Omental fat pad (tissue), 4 donors: ENCODE measurements at places on chromosomes 5 and 9.

DNA sequence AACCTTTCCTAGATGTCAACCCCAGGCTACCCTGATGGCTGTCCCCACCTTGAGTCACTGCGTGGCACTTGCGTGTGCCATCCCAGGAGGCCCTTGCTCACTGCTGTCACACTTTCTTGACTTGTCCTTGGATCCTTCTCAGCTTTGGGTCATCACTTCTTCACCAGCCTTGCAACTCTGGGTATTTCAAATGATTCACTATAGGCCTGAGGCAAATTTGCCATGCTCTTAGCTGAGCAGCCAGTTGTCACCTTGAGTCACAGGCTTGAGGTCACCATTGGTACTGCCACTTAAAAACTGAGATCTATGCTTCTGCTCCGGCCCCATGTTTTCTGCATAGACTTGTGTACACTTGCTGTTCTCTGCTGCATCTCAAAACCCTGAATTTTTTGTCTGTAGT, 84.7 kb downstream of the BASP1 start:
- no peak for DNase-seq

GRCh38 chr9:104092875-104093600, 1.1 kb upstream of the SMC2 start:
- no peak for DNase-seq

GRCh38 chr9:121735065-121735792, 83.8 kb downstream of the DAB2IP start:
- no peak for DNase-seq

DNA sequence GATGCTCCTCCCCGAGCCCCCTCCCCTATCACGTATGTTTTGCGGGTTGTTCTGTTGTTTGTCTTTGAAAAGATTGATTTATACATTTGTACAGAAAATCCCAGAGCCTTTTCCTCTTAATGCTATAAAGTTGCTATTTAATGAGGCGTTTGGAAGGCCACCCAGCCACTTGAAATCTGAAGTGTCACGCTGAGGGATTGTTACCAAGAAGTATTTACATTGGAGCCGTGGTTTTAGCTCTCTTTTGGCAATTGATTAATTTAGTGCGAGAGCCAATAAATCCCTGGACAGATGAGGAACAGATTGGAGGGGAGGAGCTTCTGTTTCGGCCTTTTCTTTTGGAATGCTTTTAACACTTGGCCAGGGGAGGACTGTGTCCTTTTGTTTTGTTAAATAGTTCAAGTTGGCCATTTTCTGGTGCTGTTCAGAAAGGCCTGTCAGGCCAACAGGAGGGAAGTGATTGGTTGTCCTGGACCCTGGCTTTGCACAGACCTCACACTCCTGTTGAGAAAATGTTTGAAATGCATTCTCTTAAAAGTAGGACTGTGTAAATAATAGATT, 250.2 kb downstream of the PDZD2 start:
- DNase-seq = no peak

GRCh38 chr5:148466236-148466580, 82.5 kb downstream of the FBXO38 start:
- DNase-seq = no peak

GRCh38 chr5:54113060-54113459, 197.3 kb downstream of the ARL15 start:
- DNase-seq = no peak

GRCh38 chr5:74325866-74326265, 314.7 kb downstream of the ENC1 start:
- no peak for DNase-seq

DNA sequence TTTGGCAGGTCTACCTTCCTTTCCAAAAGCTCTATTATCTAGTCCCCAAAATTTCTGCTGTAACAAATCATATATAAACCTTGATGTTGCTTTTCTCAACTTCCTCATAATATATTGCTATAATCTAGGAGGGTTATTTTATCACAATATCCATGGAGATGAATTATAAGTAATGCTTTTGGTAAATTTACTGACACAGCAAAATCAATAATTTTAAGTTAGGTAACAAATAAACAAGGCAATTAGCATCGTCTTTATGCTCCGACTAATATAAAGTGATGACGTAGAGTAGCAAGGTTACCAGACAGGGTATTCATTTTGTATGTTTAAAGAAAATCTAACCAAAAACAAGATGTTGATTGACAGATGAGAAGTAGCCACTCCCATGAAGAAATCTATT, 132.3 kb upstream of the ST8SIA4 start:
- no peak for DNase-seq

DNA sequence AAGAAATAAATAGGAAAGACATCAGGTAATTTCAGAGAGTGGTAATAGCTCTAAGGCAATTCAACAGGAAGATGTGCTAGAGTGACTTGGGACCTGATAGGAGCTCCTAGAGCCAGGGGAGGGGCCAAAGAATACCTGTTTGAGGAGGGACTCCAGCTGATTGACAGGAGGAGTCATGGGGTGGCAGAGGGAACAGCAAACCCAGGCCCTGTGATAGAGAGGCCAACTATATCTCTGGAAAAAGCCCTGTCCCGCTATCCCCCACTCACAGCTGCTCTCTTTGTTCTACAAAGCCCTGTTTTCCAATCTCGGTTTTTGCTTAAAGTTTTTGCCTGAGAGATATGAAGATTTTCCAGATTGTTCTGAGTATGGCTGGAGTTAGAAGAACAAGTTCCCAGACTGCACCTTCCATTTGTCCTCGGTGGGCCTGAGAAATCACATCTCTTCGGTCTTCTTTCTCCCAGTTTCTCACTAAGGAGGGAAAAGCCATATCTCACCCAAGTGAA, 9.0 kb upstream of the NSD1 start:
- DNase-seq = no peak

GRCh38 chr5:65933295-65933694, 6.9 kb downstream of the ERBIN start:
- no peak for DNase-seq

GRCh38 chr5:131364507-131365050, 100.7 kb downstream of the CDC42SE2 start:
- DNase-seq = no peak

GRCh38 chr5:171162596-171162995, 146.5 kb upstream of the TLX3 start:
- DNase-seq = no peak

DNA sequence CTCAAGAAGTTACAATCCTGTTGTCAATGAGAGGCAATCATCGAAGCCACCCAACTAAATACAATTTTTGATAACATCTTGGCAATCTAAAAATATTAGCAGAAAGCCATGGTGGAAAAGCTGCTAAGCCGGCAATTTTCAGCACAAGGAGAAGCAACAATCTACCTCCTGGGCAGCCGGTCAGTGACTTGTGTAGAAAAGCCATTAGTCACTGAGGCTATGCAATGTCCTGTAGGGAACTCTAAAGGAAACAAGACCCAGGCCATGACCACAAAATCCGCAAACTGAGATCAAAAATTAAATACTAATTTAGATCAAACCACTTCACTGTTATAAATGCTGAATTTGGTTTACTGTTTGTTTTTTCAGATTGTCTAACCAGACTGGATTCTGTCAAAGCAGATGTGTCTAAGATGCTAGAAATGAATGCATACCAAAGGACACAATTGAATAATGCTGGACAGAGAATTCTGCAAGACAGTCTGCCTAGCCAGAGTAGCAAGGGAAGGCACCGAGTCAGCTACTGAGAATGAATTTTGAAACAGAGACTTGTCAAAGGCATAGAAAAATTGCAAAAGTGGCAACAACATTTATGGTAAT, 384.8 kb downstream of the PRELID2 start:
- DNase-seq = no peak

DNA sequence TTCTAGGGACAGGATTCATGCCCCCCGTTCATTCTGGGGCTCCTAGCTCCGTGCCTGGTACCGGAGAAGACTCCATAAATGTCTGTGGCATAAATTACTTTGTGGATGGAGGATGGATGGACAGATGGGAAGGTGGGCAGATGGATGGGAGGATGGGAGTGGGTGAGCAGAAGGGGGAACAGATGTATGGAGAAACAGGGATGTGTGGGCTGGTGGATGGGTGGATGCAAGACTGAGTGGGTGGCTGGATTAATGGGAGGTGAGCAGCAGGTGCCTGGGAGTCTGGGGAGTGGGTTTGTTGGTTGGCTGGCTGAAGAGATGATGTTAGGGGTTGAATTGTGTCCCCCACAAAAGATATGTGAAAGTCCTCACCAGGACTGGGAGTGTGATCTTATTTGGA, 43.5 kb downstream of the SARDH start:
- DNase-seq = no peak

DNA sequence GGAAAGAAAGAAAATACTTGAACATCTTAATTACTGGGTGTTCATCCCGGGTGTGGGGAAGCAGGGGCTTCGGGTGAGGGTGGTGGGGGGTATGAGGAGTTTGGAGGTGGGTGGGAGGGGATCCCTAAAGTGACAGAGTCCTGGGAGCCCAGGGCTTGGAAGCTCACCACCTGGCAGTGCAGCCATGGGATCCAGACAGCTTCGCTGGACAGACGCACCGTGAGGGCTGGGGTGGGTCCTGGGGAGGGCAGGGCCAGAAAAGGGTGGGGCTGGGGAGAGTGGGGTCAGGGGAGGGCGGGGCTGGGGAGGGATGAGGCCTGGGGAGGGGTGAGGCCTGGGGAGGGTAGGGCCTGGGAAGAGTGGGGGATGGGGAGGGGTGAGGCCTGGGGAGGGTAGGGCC, 127.5 kb upstream of the LPCAT1 start:
- no peak for DNase-seq

DNA sequence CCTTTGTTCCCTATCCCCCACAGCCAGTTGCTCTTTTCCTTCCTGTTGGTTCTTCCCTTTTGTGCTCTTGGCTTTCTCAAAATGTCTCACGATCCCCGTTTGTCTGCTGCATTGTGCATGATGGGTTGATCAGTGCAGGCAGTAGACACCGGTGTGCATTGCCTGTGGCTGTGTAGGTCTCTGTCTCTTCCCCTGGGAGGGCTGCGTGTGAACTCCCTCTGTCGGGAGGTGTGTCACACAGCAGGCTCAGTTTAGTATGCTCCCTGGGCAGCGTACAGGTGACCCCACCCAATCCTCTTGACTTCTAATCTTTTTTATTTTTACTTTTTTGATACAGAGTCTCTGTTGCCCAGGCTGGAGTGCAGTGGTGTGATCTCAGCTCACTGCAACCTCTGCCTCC, 265.3 kb downstream of the FSTL4 start:
- DNase-seq = no peak

DNA sequence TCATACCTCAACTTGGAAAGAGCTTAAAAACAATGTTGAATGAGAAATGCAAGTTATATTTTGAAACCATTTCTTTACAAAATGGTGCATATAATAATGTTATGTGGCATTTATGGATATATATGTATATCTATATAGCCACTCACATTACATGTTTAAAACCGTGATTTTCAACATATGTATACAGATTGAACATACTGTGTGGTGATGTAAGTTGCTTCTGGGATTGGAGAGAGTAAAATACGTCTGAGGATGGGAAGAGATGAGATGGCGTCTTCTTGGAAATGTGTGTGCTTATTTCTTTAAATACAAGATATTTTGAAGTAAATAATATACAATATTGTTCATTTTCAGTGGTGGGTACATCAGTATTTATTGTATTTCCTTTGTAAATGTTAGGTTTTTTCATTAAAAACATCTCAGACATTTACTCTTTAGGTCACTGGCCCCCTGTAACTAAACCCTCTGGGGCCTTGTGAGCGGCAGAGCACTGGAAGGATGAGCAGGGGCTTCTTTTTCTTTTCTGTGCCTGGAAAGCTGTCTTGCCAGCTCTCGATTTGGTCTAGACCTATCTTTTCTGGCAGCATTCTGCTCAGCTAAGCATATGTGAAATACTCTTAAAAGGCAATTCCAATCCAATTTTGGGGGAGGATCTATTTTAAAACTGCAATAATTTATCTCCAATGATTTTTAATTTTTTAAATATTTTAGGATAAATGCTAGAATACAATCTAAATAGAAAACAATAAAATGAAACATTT, 42.8 kb upstream of the HMHB1 start:
- DNase-seq = no peak

- DNase-seq = no peak
Observed at GRCh38 chr5:93303291-93303691, 277.7 kb downstream of the NR2F1-AS1 start.

DNA sequence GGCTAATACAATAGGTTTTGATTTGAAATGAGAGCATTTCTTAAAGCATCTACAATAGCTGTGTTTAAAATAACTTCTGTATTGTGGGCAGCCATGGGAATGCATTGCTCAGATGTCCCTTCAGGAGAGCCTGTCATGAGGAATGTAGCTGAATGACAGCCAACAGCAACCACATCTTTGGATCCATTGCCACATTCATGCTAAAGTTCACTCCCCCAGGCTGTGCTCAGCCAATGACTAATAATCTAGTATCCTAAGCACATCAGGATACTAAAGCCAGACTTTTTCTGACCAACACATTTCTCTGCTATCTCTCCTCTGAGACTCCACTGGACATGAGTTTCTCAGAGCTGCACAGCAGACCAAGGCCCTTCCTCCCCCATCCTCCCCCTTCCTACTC, 45.5 kb downstream of the HTR1A start:
- DNase-seq = no peak

DNA sequence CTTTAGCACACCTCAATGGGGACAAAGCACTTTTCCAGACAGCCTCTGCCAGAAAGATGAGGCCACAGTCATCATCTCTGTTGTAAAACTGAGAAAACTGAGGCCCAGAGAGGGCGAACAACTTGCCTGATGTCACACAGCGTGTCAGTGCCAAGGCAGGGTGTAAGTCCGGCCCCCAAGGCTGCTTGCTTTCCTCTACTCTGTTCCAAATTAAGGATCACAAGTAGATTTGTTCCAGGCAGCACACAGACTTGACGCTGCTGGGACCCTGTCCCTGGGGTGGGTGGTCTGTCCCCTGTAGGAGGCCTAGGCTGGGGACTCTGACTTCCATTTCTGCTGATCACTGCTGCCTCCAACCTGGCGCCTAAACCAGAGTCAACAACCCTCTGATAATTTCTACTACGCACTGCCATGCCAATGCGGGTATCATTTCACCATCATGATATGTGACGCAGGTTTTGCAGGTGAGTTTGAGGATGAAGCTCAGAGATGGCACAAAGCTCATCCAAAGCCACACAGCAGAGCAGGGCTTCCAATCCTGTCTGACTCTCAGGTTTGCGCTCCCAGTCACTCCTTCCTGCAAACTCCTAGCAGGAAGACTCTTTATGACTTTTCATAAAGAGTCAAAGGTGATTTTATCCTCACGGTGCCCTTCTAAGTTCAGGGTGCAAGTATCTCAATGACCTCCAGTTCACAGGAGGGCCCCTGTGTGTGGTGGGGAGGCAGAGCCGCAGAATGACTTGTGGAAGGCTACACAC, 13.5 kb upstream of the RALGDS start:
- no peak for DNase-seq

DNA sequence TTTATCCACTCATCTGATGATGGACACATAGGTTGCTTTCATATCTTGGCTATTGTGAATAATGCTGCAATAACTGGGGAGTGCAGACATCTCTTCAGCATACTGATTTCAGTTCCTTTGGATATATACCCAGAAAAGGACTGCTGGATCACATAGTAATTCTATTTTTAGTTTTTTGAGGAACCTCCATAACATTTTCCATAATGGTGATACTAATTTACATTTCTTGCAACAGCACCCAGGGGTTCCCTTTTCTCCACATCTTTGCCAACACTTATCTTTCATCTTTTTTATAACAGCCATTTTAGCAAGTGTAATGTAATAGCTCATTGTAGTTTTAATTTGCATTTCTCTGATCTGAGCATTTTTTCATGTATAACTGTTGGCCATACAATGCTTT, 34.1 kb upstream of the NR4A3 start:
- no peak for DNase-seq
